ENCODE measurements at places on chromosomes 7 and 10. TPM values are rescaled to one million over a fixed set of nuclear protein-coding genes. Genes with fewer than 3 reads are reported as not detected.

Gene PLCE1
- 14.3 TPM for total RNA-seq

Gene PNLIPRP3
- not detected for total RNA-seq

Gene UCMA
- not detected for total RNA-seq

Gene ENTPD7
- 12.8 TPM for total RNA-seq

Gene SVOPL
- total RNA-seq: not detected

Gene GATA3
- 5.4 TPM for total RNA-seq

Gene SPOCK2
- 39.5 TPM for total RNA-seq

Gene PSD
- total RNA-seq: 2.3 TPM

Gene CCDC7
- 29.3 TPM for total RNA-seq

Gene EFCAB10
- total RNA-seq: not detected

DNA sequence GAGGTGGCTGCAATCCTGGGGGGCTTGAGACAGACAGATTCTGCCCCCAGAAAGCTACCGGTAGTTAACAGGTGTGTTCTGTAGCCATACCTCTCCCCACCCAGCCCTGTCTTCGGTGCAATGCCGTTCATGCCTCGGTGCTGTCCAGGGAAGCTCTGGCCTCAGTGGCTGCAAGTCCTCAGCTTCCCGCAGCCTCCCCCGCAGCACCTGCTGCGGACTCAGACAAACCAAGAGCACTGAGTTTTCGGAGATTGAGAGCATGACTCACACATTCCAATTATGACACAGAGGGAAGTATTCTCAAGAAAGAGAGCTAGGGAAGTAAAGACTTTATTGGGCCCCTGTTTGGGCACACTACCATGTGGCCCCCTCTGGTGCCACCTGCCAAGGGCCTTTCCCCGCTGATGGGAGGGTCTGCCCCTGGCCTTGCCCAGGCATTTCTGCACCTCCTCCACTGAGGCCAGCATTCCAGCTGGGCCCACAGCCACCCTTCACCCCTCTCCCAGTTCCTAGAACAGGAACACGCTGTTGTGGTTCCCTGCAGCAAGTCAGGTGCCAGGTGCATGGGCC lies 30.2 kb upstream of the EZH2 start:
- DNase-seq: no peak

- DNase-seq: peak; percentile 89
Measured at GRCh38 chr7:2120251-2120660, 112.5 kb downstream of the MAD1L1 start.

DNA sequence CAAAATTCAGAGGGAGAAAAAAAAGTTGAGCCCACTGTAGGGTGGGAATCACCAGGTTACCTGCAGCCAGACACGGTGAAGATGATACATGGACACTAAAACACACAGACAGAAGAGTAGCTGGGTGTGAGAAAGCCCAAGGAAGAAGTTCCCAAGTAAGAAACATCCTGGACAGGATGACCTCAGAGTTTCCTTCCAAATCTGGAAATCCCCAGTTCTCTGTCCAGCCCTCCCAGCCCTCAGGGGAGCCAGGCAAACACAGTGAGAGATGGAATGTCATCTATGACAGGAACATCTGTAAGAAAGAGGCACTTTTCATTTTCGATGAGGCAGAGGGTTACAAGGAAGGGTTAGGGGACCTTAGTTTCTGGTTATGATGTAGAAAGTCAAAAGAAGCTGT lies 125.1 kb upstream of the LYZL1 start:
- no peak for DNase-seq

DNA sequence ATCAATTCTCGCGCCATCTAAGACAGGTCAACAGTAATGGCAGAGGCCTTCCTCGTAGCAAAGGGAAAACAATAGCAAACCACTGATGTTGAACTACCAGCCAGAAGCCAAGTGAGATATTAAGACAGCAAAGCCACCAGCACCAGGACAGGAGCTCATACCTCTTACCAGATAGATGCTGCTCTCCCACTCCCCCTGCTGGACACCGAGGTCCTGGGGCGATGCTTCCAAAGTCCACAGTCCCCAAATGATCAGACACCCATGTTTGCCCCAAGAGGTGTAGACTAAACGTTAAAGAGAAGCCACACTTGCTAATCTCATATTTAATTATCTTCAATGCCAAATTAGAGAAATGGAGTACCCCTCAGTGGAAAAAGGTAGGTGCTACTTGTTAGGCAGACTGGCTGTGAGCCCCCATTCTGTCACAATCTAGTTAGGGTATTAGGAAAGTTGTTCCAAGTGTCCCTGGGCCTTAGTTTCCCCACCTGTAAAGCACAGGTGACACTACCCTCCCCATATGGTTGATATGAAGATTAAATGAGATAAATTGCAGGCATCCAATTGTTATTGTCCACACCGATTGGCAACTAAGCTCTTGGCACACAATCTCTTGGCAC lies 39.9 kb downstream of the TOMM7 start:
- DNase-seq: peak; percentile 87

- DNase-seq: no peak
Measured at GRCh38 chr7:107047902-107048782, 3.6 kb downstream of the PRKAR2B start.

- no peak for DNase-seq
Measured at GRCh38 chr7:64892666-64893309, 10.3 kb upstream of the ZNF273 start.

DNA sequence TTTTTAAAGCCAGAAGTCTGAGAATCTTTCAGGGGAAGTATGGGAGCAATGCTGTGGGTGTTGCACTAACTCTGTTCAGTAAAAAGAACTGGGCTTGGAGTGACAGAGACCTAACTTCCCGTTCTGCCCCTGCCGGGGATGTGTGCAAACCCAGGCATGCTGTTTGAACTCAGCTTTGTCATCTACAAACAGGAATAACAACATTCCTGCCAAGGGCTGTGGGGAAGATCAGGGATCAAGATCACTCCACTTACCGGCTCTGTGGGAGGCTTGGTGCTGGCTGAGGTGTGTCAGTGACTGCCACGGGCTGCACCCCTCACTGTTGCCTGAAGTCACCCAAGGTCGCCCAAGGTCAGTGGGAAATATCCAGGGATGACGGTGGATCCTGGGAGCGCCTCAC lies 23.1 kb upstream of the DRGX start:
- DNase-seq: no peak

GRCh38 chr10:123109466-123109865 lies 26.3 kb upstream of the HMX3 start:
- DNase-seq: no peak

GRCh38 chr10:1172256-1172984 lies 116.2 kb downstream of the WDR37 start:
- DNase-seq: no peak

DNA sequence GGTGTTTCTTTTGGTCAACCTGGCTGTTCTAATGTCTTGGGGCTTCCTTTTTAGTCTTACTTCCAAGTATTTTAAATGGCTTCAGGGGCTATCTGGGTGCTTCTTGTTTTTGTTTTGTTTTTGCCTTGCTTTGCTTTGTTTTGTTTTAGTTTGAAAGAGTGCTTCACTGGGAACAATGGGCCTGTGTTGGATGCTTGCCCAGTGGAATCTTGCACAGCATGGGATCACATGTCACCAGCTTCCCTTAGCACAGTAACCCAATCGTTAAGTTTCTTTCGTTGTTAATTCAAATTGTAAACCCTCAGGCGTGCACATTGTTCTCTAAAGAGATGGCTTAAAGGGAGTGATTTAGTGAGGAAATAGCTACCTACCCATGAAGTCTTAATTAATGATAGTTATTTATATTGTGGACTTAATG lies 8.9 kb downstream of the COL17A1 start:
- no peak for DNase-seq

- DNase-seq: no peak
Measured at GRCh38 chr10:51246156-51246555, 171.9 kb downstream of the PRKG1 start.

DNA sequence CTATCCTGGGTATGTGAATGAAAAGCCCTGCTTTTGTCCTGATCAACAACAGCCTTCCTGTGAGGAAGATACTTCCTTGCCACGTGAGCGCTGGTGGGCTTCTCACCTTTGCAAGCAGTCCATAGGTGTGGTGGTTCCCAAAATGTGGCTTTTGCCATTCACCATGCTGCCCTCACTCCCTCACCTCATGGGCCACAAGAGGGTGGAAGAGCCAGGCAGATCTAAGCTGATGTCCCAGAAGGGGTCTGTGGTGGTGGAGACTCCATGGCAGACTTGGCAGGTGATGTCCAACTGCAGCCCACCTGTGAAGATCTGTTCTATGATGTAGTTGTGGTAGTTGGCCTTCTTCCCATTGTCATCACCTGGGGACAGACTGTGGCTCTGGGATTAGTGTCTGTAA lies 147.4 kb downstream of the BBS9 start:
- no peak for DNase-seq

- peak; percentile 62 for DNase-seq
Measured at GRCh38 chr10:122249991-122250750, 20.9 kb upstream of the BTBD16 start.

GRCh38 chr10:73644767-73645166 lies 3.5 kb upstream of the MYOZ1 start:
- DNase-seq: no peak

All from spleen (tissue), 13 donors.